ENCODE measurements at places on chromosomes 7 and 10.

- DNase-seq, result no peak
Observed at GRCh38 chr10:97213431-97213830, 27.7 kb upstream of the SLIT1 start.

DNA sequence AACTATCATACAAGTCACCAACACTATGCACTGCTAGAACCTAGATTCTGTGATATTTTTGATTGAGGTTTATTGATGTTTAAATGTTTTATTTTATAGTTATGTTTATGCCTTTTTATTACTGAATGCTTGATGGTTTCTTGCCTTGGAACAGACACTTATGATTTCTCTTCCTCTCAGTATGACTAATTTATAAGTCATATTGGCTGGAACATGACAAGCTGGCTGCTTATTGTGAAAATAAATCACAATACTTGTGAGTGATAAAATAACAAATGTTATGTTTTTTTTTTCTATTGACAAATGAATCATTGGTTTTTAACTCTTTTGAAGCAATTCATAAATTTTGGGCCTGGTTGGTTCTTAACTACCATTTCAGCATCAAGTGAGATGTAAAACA lies 142.0 kb upstream of the MALRD1 start:
- DNase-seq, result no peak

- no peak for DNase-seq
Observed at GRCh38 chr10:27646194-27646593, 99.4 kb downstream of the MKX start.

DNA sequence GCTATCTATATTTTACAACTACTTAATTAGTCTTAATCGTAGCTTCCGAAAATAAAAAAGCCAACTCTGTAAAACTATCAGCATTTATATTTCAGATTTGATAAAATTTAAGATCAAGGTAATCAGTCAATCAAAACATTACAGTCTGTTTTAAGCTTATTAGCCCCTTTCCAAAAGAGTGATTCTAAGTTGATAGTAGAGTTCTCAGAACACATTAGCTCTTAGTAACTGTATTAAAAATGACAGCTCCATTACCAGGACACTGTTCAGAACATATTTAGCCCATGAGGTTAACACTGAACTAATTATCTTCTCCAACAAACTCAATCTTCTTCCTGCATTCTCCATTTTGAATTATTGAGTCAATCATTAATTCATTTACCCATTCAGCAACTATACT lies 110.3 kb upstream of the PALS2 start:
- DNase-seq, result no peak

DNA sequence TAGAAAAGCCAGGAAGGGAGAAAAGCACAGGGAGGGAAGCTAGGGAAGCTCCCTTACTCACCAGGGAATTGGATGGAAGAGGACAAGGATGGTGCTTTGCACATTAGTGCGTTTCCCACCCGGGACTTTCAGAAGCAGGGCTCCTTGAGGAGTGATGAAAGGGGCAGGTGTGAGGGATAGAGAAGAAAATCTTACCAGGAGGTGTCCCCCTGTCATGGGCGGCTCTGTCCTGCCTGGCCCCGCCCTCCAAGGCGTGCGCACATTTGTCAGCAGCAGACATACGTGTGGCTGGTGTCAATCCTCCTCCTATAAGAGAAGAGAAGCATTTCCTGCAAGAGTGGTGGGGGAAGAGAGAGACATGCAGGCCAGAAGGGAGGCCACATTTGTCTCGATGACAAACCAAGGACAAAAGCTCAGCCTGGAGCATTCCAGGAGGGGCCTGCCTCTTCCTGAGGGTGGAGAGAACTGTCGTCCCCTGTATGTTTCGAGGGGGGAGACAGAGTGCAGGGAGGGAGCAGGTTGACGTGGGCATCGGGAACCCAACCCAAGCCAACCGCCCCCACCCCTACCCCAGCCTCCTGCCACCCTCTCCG lies 47.4 kb upstream of the COMTD1 start:
- DNase-seq, result no peak

DNA sequence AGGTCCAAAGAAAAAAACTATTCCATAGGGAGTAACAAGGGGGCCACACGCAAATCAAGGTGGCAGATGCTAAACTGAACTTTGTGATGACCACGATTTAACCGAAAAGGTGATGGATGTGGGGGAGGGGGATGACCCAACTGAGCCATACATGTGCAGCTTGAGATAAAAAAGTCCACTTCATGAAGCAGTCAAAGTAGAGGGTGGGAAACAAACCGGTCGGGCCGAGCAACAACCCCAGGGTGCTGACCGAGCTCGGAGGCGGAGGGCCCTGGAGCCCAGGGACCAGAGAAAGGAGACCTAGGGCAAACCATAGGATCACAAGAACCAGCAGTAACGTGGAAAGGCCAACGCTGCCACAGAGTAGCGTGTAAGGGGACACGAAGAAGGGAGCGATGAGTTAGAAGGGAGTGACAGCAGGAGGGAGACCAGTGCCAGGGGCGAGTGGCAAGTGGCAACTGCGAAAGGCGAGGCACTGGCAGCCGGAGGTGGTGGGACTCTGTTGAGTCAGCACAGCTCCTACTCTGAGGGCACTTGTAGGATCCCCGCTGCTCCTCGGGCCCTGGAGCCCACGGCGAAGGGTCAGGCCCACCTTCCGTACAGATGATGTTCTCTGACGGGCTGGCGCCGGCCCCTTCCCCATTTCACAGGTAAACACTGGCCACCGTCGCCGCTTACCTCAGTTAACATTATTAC lies 540 bp downstream of the SNX13 start:
- no peak for DNase-seq

DNA sequence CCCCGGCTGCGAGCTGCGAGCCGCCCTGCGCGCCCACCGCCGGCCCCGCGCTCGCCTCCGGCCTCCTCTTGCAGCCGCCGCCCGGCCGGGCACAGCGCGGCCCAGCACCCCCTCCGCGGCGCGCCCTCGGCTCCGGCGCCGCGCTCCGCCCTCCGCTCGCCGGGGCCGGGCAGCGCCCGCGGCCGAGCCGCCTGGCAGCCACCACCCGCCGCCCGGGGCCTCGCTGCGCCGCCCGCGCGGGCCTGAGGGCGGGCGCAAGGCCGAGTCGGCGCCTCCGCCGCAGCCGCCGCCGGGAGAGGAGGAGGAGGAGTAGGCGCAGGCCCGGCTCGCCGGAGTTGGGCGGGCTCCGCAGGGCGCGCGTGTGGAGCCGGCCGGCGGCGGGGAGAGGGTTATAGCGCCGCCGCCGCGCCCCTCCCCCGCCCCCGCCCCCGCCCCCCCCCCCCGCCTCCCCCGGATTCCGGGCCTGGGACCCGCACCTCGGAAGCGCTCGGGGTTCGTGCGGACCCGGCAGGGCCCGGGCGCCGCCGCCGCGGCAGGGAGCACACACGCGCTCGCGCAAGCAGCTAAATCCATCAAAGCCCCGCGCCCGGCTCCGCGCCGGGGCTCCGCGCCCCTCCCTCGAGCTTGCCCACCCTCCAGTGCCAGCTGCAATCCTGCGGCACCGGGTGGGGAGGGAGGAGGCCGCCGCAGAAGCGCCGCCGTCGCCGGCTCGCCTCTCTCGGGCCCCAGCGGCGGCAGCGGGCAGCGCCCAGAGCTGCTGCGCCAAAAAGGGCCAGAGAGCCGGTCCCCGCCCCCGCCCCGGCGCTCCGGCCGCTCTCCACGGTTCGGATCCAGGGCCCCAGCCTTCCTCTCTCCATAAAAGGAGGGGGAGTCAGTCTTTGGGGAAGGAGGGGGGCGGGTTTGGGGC lies at the start of gene PDGFA:
TSS of gene PDGFA (minus strand) at position 363 of the 907 bp plus-strand sequence. CDS start 845 bp downstream, outside the sequence.
- peak; percentile 53 for DNase-seq

GRCh38 chr7:151818674-151819519 lies 58.0 kb downstream of the PRKAG2 start:
- DNase-seq, result no peak

DNA sequence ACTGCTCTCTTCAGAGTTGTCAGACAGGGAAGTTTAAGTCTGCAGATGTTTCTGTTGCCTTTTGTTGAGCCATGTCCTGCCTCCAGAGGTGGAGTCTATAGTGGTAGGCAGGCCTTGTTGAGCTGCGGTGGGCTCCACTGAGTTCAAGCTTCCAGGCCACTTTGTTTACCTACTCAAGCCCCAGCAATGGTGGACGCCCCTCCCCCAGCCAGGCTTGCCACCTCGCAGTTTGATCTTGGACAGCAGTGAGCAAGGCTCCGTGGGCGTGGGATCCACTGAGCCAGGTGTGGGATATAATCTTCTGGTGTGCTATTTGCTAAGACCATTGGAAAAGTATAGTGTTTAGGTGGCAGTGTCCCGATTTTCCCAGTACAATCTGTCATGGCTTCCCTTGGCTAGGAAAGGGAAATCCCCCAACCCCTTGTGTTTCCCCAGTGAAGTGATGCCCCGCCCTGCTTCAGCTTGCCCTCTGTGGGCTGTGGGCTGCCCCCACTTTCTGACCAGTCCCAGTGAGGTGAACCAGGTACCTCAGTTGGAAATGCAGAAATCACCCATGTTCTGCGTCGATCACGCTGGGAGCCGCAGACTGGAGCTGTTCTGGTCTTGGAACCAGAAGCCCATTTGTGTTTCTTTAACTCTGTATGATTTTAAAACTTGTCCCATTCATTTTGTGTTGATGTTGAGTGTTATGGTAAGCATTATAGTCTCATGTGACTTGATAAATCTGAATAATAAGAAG lies 89.2 kb upstream of the CALCR start:
- no peak for DNase-seq

GRCh38 chr7:99460651-99461050 lies 5.3 kb downstream of the ATP5MF start:
- no peak for DNase-seq

GRCh38 chr10:5658871-5659618 lies 7.3 kb downstream of the ASB13 start:
- DNase-seq, result no peak

DNA sequence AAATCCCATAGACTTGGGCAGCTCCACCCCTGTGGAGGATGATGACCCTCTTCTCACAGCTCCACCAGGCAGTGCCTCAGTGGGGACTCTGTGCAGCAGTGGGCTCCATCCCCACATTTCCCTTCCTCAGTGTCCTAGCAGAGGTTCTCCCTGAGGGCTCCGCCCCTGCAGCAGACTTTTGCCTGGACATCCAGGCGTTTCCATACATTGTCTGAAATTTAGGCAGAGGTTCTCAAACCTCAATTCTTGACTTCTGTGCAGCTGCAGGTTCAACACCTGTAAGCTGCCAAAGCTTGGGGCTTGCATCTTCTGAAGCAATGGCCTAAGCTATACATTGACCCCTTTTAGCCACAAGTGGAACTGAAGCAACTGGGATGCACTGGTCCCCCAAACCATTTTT lies 31.8 kb downstream of the NEUROG3 start:
- no peak for DNase-seq

- DNase-seq, result no peak
Observed at GRCh38 chr7:26959290-26959689, 94.9 kb upstream of the SKAP2 start.

DNA sequence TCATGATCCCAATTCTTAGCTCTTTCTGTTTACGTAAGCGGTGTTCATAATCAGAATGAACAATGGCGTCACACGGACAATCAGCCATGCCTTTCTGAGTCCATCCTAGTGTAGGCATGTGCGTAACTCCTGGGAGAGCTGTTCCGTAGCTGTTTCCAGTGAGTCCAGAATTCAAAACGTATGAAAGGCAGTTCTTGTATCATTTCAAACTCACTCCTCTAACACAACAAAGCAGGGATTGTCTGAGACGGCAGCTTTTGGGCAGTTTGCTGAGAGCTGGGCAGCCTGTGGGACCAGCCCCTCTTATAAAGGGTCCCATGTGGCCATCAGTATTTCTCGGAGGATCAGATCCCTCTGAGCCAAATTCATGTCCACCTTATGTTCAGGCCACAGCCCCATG lies 43.4 kb downstream of the PSPH start:
- no peak for DNase-seq

GRCh38 chr7:13476881-13477444 lies 512.5 kb downstream of the ETV1 start:
- DNase-seq, result no peak

DNA sequence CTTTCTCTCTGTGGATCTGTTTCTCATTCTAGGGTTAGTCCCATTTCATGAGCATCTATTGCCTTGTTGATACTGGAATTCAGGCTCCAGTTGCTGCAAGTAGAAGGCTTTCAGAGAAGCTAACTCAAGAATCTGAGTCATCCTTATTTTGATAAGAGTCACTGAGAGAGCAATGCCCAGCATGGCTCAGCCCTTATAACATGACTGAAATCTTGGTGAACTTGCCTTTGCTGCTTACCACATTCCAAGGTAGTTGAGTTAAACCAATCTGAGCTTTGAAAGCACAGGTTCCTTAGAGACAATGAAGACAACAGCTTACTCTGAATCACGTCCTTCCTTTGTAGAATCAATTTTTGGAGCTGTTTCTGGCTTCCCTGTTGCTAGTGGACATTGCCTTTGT lies 53.6 kb upstream of the CHCHD3 start:
- no peak for DNase-seq

GRCh38 chr7:149475121-149476045 lies 14.5 kb upstream of the ZNF777 start:
- no peak for DNase-seq

- DNase-seq, result no peak
Observed at GRCh38 chr7:91291902-91292301, 27.7 kb downstream of the FZD1 start.

GRCh38 chr10:23442936-23443335 lies 4.1 kb downstream of the OTUD1 start:
- no peak for DNase-seq

DNA sequence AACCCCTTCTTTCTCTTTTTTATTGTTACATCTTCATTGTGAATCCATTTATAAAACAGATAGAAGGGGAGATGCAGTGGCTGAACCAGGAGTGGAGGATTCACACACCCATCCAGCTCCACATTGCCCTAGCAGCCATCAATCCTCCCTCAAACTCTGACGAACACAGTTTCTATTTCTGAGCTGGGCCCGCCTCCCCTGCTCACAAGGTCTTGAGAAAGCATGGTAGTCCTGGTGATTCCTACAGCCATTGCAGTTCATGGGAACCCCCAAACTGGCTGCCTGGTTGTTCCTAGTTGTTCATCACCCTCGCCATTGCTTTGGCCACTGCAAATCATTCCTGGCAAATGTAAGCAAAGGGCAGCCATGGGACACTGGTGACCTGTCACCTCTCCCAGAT lies 258.5 kb upstream of the AOAH start:
- no peak for DNase-seq

GRCh38 chr10:132387764-132388210 lies 9.2 kb upstream of the PWWP2B start:
- peak; percentile 39 for DNase-seq

DNA sequence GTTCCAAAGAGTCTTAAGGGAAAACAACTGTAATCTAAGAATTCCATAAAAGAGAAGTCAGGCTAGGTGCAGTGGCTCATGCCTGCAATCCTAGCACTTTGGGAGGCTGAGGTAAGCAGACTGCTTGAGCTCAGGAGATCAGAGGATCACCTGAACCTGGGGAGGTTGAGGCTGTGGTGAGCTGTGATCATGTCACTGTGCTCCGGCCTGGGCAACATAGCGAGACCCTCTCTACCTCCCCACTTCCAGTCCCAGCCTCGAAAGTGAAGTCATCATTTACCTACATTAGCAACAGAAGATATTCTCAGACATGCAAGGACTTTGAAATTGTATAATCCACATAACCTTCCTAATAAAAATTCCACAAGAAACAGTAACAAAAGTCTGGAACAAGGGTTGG lies 129.8 kb upstream of the DNAJB12 start:
- DNase-seq, result no peak
